ENCODE measurements at places on chromosomes 12 and 14.

- no peak for DNase-seq
Measured at GRCh38 chr14:60945984-60946383, 34.9 kb downstream of the TRMT5 start.

DNA sequence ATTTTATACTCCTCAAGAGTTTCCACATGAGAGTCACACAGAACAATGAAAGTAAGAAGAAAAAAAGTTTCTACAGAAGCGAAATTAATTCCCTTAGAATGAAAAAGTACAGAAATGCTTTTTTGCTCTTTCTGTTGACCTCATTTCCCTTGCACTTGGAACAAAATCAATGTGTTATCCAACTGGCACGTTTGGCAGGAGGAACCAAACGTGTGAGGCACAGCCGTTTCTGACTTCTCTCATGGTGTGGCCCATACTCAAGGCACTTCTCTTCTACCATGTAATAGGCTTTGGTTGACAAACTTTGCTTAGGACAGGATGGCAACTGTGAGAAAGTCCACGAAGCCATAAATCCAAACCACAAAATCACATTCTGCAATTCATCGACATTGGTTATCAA is 297.0 kb downstream of the FUT8 start:
- DNase-seq, result no peak

DNA sequence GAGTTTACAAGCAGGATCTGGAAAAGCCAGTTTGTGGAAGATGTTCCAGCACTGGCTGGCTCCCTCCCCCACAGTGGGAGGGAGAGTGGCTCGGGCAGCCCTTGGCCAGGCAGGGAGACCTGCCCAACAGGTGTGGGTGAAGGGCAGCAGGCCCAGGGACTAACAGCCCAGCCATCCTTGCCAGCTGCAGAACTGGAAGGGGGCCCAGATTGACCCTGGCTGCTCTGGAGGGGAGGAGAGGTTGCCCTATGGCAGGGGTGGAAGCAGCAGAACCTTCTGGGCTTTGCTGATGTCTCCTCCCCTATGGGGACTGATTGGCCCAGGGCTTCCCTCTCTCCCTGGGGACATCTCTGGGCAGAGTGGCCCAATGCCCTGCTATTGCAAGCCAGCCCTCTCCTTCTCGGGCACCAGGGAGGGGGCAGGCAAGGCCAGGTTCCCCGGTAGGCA is 20.5 kb downstream of the IRF2BPL start:
- no peak for DNase-seq

DNA sequence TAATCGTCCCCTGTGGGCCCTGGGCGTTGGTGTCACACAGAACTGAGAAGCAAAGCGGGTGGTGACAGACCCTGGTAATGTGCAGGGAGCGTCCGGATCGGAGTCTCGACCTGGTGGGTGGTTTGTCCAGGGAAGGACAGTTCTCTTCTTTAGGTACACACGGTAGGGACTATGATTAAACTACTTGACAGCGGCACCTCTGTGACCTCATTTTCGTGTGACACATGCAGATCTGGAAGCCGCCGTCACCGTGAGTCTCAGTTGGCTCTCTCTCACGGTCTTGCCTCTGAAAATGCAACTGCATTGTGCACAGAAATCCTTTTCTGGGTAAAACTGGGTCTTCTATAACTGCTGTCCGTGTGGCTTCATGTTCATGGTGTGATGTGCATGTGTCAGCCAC is 32.1 kb downstream of the XRCC3 start:
- DNase-seq, result no peak

GRCh38 chr12:120767071-120768024 is 41.7 kb downstream of the ACADS start:
- no peak for DNase-seq

All from activated naive CD4-positive, alpha-beta T cell (primary cell).